Jurkat, Clone E6-1 (cell line): ENCODE measurements at places on chromosomes 11 and 22.
A peak's percentile ranks its signal among the peaks of the same experiment; 100 is the strongest.

DNA sequence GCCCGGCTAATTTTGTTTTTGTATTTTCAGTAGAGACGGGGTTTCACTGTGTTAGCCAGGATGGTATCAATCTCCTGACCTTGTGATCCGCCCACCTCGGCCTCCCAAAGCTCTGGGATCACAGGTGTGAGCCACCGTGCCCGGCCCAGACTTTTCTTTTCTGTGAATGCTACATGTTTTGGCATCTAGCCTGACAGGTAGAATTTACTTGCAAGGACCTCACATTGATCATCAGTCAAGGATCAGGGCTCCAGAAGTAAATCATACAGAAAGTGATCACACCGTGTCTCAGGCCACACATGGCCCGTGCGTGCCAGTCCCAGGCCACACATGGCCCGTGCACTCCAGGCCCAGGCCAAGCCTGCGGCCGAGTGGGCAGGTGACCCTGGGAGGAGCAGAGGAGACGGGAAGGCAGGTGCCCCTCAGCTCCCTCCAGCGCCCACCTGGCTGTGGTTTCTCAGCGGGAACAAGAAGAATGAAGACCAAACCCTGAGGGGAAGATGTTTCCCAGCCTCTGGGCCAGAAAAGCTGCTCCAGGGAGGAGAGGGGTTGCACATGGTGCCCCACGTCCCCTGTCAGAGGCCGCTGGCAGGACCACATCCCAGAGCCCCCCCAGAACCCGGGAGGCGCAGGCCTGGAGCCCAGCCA lies 76.2 kb downstream of the BRD1 start:
- DNase-seq, result no peak

DNA sequence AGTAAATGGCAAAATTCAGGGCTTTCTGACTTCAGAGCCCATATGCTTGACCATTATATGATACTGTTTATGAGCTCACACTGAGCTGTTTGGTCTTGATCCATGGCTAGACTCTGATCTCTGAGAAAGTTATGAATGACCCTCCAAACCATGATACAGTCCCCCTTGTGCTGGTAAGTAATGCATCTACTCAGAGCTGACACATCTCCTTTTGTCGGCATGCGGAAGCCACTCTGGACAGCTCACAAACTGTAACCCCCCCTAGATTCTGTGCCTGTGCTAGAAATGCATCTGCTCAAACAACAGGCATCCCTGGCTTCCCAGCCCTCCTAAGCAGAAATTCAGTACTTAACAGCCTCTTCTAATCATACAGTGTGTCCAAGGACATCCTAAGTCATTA lies 150.8 kb upstream of the RAG2 start:
- DNase-seq, result no peak

DNA sequence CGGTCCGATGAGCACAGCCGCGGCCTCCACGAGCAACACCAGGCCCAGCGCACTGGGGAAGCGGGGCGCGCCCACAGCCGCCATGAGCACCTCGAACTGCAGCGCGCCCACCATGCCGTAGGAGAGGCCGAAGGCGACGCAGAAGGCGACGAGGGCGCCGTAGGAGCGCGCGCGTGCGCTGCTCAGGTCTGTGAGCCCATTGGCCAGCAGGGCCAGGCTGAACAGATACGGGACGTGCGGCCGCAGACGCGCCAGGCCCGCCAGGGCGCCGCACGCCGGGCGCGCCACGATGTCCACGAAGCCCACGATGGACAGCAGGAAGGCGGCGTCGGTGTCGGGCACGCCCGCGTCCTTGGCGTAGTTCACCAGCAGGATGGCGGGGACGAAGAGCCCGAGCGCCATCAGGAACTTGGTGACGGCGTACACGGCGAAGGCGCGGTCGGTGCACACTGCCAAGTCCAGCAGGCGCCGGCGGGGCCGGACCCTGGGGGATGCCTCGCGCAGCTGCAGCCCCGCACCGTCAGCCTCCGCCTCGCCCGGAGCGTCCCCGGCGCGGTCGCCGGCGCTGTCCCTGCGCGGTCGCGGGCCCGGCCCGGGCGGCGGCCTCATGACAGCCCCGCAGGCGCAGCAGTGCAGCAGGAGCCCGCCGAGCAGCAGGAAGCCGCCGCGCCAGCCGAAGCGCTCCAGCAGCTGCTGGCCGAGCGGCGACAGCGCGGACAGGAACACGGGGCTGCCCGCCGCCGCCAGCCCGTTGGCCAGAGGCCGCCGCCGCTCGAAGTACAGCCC lies 2.9 kb downstream of the SLC16A8 start:
- no peak for DNase-seq

GRCh38 chr11:122096272-122097112 lies 19.5 kb downstream of the BLID start:
- no peak for DNase-seq

DNA sequence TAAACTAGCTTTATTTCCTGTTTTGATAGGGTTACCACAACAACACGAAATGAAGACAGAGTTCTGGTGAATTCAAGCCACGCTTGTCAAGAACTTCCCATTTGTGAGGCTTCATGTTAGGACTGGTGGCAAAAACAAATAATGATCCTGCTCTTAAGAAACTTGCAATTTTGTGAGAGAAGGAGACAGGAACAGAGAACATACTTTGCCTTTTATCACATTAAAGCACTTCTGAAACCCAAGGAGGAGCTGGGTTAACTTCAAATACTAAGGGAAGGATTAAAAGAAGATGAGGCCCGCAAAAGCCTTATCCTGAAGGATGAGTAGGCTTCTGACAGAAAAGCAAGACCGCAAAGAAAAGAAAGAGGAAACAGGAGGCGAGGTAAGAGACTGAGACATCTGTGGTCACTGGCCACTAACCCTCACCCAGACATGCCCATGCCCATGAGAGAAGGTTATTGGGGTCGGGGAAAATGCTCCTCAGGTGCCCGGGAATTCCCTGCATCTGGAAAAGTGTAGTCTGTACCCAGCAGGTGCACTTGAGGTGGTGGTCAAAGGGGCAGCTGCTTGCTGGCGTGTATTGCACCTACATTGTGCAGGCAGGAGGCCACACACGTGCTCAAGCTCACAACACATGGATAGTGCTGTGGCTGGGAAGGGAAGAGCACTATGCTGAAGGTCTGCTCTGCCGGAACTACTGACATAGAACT lies 50.5 kb downstream of the MAPK1 start:
- peak; percentile 68 for DNase-seq

- no peak for DNase-seq
These were observed 475.6 kb downstream of the MIAT start for GRCh38 chr22:27133019-27133431.

GRCh38 chr22:24419475-24419850 lies 7.9 kb upstream of the ADORA2A start:
- no peak for DNase-seq

GRCh38 chr11:77201370-77201769 lies 73.3 kb downstream of the MYO7A start:
- no peak for DNase-seq

GRCh38 chr11:64000026-64000739 lies 13.9 kb downstream of the OTUB1 start:
- DNase-seq, result no peak

DNA sequence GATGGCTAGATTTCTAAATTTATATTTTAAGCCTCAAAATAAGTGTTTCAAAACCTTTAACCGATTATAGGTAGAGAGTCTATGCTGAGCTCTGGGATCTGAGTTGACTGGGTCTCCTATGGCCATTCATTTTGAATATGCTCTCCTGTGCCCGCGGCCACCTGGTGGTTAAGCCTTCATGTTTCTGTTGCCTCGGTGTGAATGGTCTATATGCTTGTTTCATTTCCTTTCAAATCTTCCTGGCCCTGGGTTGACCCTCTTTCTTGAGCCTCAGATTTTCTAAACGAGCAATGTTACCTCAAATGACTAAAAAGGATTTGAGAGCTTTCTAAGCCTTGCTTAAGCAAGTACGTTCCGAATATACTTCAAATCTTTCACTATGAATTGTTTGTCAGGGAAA lies 789.4 kb upstream of the KIRREL3 start:
- peak; percentile 10 for DNase-seq

DNA sequence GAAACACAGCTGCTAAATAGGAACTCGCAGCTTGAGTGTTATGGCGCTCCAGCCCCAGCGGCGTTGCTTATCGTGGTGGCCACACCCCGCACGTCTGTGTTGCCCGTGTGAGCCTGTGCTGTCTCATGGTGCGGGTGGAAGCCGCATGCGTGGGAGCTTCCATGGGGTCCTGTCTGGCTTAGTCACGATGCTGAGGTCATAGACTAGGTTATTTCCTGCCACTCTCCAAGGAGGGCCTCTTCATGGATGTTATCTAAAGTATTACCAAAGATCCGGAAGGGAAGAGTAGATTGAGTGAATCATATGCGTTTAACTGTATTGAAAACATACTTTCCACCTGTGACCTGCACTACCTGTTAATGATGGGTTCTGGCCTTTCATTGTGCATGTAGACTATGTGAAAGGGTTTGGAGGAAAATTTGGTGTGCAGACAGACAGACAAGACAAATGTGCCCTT lies 21.7 kb downstream of the CTTN start:
- no peak for DNase-seq

DNA sequence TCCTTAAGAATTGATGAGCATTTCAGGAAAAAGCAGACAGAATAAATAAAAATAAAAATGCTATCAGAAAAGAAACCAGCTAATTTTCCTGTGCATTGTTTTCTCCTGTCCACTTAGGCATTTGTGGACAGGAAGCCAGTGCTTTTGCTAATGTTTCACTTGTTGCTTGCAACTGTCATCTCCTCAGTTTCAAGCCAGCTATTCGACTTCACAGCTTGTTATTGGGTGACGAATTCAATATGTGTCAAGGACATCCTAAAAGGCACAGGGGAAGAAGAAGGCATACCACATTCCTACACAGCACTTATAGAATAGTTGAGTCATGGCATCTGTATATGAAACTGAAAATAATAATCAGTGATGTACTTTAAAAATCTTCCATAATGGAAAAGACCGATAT lies 530.6 kb upstream of the KIRREL3 start:
- no peak for DNase-seq

- no peak for DNase-seq
These were observed 59.7 kb downstream of the NAT10 start for GRCh38 chr11:34165121-34165520.

DNA sequence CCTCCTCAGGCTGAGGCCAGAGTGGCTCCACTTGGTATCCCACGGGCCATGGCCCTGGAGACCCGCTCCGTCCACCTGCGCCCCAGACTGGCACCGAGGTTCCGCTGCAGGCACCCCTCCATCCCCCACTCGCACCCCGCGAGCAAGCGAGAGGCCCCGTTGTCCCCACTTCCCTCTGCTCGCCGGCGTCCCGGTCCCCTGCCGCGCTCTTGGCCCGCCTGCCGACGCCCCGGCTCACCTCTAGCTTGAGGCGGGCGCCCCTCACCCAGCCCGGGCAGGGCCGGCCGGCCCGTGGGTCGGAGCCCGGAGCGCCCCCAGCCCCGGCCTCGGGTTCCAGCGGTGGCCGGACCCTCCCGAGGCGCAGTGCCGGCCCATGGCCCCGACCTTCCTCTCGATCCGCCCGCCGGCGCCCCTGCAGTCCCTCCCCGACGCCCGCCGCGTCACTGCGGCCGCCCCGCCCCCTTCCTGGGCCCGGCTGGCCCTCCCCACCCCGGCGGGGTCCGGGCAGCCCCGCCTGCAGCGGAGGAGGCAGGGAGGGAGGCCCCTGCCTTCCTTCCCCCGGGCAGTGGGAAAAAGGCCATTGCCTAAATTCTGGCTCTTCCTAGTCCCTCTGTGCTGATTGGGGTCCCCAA lies at the start of gene PITPNM1:
TSS of gene PITPNM1 (minus strand) at position 414 of the 632 bp plus-strand sequence. CDS start 1,183 bp downstream, outside the sequence.
- DNase-seq, result peak; percentile 23

DNA sequence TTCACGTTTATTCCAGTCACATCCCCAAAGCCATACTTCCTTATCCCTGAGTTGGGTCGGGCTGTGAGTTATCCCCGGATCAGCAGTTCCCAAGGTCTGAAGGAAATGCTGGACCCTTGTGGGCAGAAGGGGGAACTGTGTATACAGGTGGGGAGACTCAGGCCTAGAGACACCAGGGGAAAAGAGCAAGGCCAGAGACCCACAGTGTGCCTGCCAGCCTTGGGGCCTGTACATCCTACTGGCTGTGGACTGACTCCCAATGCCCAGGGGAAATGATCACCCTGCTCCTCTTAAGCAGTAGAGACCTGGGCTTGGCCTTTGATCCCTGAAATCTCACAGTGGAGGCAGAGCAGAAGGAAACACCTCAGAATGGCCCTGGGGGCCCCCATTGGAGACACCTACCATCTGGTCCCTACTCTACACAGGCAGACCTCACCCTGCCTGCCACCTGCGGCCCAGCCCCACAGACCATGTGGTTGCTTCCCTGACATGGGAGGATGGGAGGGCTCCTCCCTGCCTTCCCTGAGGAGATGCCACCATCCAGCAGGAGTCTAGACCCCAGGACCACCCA lies 1.3 kb downstream of the SELENOM start:
- DNase-seq, result no peak

DNA sequence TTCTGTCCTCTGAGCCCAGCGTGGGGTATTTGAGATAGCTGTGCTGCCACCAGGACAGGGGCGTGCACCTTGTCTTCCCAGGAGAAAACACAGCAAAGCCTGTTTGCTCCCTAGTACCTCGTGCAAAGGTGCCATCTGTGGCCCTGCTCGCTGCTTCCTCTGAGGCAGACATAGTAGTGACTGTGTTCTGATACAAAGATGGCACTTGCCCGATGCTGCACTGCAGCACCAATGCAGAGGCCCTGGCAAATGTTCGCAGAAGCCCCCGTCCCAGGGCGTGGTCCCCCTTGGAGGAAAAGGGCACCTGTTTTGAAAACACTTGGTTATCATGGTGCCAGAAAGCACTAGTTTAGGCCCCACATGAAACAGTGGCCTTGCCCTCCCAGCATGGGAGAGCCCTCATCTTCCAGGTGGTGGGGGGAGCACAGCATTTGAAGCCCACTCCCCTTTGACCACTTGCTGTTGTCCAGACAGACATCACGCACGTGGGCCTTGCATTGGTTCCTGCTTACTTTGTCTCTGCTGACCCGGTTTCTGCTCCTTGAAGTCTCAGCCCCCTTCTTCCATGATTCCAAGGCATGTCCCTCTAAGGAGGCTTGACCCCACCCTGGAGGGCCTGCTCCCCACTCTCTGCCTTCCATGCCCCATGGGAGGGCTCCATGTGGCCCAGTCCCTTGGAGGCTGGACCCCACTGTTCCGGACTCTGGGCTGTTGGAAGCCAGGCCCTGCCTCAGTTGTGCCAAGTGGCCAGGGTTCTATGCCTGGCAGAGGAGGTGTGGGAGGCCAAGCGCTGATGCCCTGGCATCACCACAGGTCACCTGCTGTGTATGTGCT lies 109.4 kb downstream of the KCNQ1OT1 start:
- DNase-seq, result no peak

GRCh38 chr11:70466154-70466553 lies 67.8 kb downstream of the CTTN start:
- no peak for DNase-seq

DNA sequence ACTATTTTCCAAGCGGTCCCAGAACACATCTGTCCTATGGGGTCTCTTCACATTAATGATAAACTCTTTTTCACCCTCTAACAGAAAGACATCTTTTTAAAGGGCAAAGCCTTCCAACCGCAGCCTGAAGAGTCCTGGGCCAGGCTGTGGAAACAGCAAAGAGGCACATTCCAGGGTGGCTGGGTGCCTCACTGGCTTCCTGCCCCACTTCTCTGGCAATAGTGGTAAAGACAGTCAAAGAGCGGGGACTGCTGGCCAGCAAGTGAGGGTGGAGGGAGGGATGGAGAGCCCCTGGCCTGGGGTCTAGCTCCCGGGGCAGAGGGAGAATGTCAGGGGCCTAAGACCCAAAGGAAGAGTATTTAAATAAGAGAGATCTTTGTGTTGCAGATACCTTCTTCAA lies 10.2 kb upstream of the CHST1 start:
- DNase-seq, result no peak
